ENCODE measurements at places on chromosomes 5 and 9. TPM values are rescaled to one million over a fixed set of nuclear protein-coding genes. Genes with fewer than 3 reads are reported as not detected.

GRCh38 chr9:75462866-75463265 is 374.6 kb downstream of the OSTF1 start:
- no peaks in the 10 kb centered on the region for H3K36me3 ChIP-seq
- no peaks in the 10 kb centered on the region for H3K27me3 ChIP-seq
- H3K27ac ChIP-seq = no peak overlapping the region
- H3K4me3 ChIP-seq = no peak overlapping the region
- DNase-seq = no peak

DNA sequence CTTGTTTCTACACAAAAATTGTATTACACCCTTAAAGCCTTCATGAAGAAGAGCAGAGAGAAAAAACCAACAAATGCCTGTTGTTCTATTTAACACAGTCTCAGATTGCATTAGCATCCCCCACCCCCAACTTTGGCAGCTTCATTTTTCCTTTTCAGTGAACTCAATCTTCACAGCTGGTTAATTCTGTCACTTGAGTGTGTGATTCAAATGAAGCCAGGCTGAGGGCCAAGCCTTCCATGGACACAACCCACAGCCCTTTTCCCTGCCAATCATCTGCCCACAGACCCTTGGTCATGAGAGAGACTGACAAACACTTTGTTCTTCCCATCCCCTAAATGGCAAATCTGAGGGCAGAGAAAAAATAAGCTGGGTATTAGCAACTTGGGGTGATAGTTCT is 217.5 kb upstream of the NMUR2 start:
- H3K36me3 ChIP-seq = no peaks in the 10 kb centered on the region
- no peak overlapping the region for H3K4me3 ChIP-seq
- no peaks in the 10 kb centered on the region for H3K27me3 ChIP-seq

- no peaks in the 10 kb centered on the region for H3K27me3 ChIP-seq
- H3K36me3 ChIP-seq = no peaks in the 10 kb centered on the region
- DNase-seq = no peak
- H3K27ac ChIP-seq = no peak overlapping the region
These were observed 94.0 kb downstream of the ACTL7B start for GRCh38 chr9:108761655-108762347.

DNA sequence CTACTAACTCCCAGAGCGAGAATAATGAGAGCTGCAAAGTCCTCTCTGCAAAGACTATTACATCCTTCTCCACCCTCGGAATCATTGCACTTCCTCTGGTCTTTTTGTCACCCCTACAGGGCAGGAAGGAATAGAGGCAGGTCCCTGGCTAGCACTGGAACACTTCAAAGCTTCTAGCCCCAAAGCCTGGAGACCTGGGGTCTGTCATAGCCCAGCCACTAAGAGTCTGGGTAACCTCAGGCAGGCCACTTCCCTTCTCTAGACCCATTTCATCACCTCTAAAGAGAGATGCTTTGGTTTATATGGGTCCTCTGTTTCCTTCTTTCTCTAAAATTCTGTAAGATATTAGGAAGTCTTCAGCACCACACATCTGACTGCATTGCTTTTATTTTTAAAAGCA is 6.7 kb downstream of the ADRB2 start:
- DNase-seq = no peak
- no peak overlapping the region for H3K4me3 ChIP-seq
- no peaks in the 10 kb centered on the region for H3K36me3 ChIP-seq
- no peak overlapping the region for H3K27ac ChIP-seq
- peaks cover 9% of the 10 kb centered on the region for H3K4me1 ChIP-seq

DNA sequence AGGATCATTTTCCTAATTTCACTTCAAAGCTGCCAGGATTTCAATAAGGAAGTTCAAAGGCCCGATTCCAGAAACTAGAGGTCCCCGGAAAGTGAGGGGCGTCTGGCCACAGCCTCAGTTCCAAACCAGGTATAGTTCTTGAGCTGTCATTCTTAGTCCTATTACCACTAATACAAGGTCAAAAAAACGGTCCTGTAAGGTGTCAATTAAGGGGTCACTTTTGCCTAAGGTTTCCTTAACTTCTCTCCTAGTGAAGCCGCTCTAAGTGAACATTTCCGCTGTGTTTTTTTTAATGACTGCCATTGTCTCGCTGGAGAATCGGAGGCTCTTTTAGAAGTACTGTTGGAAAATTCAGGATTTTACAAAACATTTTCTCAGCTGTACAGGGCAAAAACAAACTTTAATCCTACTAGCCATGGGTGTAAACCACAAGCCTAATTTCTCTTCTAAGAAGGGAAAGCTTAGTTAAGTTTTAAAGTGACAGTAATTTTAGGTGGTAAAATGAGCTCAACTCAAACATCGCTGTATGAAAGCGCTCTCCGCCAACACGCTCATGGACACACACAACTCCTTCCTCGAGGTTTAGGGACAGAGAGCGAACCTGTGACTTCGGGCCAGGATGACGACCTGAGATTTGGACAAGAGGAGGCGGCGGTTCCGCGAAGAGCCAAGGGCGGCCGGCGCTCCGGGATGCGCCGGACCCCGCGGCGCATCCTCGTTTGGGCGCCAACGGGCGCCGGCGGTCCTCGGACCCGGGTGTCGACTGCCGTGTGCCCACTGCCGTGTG is 76.7 kb upstream of the IFNE start:
- no peaks in the 10 kb centered on the region for H3K36me3 ChIP-seq
- peaks cover 15% of the 10 kb centered on the region for H3K4me1 ChIP-seq
- H3K4me3 ChIP-seq = peak overlapping the region; percentile 82
- DNase-seq = peak; percentile 19
- H3K27ac ChIP-seq = no peak overlapping the region

- H3K27me3 ChIP-seq = peaks cover 4% of the 10 kb centered on the region
- no peak for DNase-seq
- H3K27ac ChIP-seq = no peak overlapping the region
These were observed 92.7 kb downstream of the SGCD start for GRCh38 chr5:156419661-156420060.

DNA sequence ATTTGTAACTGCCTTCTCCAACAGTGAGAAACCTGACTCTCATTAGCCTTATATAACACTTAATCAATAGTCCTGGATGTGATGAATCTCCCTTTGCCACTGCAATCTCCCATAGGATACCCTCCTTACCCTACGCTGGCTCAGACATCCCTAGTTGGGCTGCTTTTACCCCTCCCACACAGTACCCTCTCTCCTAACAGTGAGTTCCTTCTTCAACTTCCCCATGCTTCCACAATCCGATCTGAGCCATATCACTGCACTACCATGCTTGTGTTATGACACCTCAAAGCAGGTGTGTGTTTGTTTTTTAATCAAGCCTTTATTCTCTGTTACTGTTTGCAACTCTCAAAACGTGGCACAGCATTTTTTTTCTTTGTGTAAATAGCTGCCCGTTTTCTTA is 60.5 kb upstream of the C9orf72 start:
- H3K27me3 ChIP-seq = no peaks in the 10 kb centered on the region
- no peak overlapping the region for H3K4me3 ChIP-seq
- H3K4me1 ChIP-seq = no peaks in the 10 kb centered on the region
- no peak overlapping the region for H3K27ac ChIP-seq
- H3K36me3 ChIP-seq = no peaks in the 10 kb centered on the region

- no peak overlapping the region for H3K27ac ChIP-seq
- no peak for DNase-seq
- H3K36me3 ChIP-seq = no peaks in the 10 kb centered on the region
- H3K4me3 ChIP-seq = no peak overlapping the region
- H3K4me1 ChIP-seq = no peaks in the 10 kb centered on the region
These were observed 17.9 kb downstream of the PDZD2 start for GRCh38 chr5:31656806-31657205.

GRCh38 chr5:172377438-172377837 is 76.9 kb downstream of the SH3PXD2B start:
- no peaks in the 10 kb centered on the region for H3K4me1 ChIP-seq
- no peaks in the 10 kb centered on the region for H3K36me3 ChIP-seq
- H3K4me3 ChIP-seq = no peak overlapping the region
- no peaks in the 10 kb centered on the region for H3K27me3 ChIP-seq

DNA sequence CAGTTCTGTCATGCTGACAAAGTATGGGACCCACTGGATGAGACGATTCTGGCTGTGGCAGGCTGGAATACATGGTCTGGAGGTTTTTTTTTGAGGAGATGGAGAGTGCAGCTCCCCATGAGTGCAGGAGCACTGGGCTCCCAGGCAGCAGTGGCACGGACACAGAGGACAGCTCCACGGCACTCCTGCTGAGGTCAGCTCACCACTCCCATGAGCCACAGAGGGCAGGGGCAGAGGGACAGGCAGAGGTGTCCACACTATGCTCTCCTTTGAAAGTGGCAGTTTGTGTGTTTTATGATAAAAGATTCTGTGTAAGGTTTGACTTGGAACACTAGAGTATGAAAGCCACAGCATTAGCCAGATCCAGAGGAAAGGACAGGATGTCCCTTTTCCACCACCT is 114.4 kb downstream of the UBE2R2 start:
- H3K27me3 ChIP-seq = no peaks in the 10 kb centered on the region
- no peak overlapping the region for H3K27ac ChIP-seq
- no peak overlapping the region for H3K4me3 ChIP-seq
- no peaks in the 10 kb centered on the region for H3K4me1 ChIP-seq

- no peak overlapping the region for H3K4me3 ChIP-seq
- H3K4me1 ChIP-seq = no peaks in the 10 kb centered on the region
- H3K36me3 ChIP-seq = no peaks in the 10 kb centered on the region
- no peak for DNase-seq
- H3K27me3 ChIP-seq = no peaks in the 10 kb centered on the region
- no peak overlapping the region for H3K27ac ChIP-seq
These were observed 123.7 kb upstream of the FBXL17 start for GRCh38 chr5:108505608-108506007.

DNA sequence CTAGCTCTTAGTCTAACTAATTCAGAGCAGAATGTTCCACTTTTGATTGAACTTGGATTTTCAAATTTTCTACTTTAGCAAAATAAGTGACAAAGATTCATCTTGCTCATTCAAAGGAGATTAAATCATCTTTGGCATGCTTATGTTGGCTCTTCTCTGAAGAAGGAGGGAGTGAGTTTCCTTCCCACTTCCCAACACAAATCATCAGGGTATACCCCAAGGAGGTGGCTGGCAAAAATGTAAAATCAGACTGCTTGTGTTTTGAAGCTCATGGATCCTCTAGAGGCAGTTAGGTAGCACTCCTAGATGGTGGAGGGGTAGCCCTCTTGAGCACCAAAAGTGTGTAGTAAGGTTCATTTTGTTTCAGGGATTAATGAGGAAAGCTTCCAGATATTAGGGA is 343.1 kb downstream of the OSTF1 start:
- no peak for DNase-seq
- no peaks in the 10 kb centered on the region for H3K4me1 ChIP-seq
- no peaks in the 10 kb centered on the region for H3K36me3 ChIP-seq
- H3K4me3 ChIP-seq = no peak overlapping the region
- no peaks in the 10 kb centered on the region for H3K27me3 ChIP-seq
- no peak overlapping the region for H3K27ac ChIP-seq

- no peaks in the 10 kb centered on the region for H3K4me1 ChIP-seq
- no peak overlapping the region for H3K4me3 ChIP-seq
- no peak for DNase-seq
- H3K27me3 ChIP-seq = no peaks in the 10 kb centered on the region
- H3K36me3 ChIP-seq = no peaks in the 10 kb centered on the region
These were observed 130.2 kb upstream of the IRX4 start for GRCh38 chr5:2012885-2013284.

- no peak overlapping the region for H3K4me3 ChIP-seq
- no peaks in the 10 kb centered on the region for H3K36me3 ChIP-seq
- H3K27me3 ChIP-seq = no peaks in the 10 kb centered on the region
- H3K4me1 ChIP-seq = no peaks in the 10 kb centered on the region
These were observed 299.6 kb downstream of the FGF10 start for GRCh38 chr5:44089424-44090144.

GRCh38 chr5:42645138-42645537 is 111.5 kb upstream of the CCDC152 start:
- DNase-seq = no peak
- no peaks in the 10 kb centered on the region for H3K36me3 ChIP-seq
- no peak overlapping the region for H3K27ac ChIP-seq
- H3K27me3 ChIP-seq = peaks cover 2% of the 10 kb centered on the region
- no peak overlapping the region for H3K4me3 ChIP-seq

DNA sequence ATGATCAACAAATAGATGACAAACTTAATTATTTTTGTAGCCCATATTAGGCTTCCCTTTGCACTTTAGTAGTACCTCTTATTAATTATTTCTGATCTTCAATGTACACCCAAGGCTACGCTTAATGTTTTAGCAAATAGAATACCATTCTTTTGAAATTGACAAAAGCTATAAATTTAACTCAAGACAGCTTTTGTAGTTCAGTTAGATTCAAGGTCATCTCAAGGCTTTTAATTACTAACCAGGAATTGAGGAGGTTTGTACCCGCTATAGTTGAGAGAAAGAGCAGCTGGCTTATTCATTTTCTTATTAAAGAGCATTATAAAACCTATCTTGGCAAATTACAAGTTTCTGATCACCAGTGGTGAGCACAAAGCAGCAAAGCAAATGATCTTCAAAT is 15.1 kb downstream of the NR6A1 start:
- no peaks in the 10 kb centered on the region for H3K4me1 ChIP-seq
- DNase-seq = no peak
- H3K27ac ChIP-seq = no peak overlapping the region
- no peak overlapping the region for H3K4me3 ChIP-seq
- H3K36me3 ChIP-seq = no peaks in the 10 kb centered on the region

DNA sequence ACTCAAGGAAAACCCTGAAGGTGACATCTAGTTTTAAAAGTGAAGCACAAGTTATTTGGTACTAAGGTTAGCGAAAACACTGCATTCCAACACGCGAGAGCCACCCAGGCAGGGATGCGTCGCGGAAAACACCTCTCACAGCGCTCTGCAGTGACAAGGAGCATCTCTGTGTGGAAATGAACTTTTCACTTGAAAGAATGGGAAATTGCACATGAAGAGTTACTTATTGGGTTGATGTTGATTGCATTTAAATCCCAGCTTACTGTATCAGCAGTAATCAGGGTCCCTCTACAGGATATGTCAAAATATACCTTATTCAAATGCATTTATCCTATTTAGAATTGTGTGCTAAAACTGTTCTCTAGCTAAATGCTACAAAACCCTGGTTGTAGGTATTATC is 144.4 kb downstream of the BNC2 start:
- no peaks in the 10 kb centered on the region for H3K4me1 ChIP-seq
- no peak overlapping the region for H3K4me3 ChIP-seq
- H3K27me3 ChIP-seq = peaks cover 6% of the 10 kb centered on the region
- H3K27ac ChIP-seq = no peak overlapping the region

SPINK6 gene
- polyA plus RNA-seq = not detected

GABRG2 gene
- polyA plus RNA-seq = not detected

BHMT gene
- polyA plus RNA-seq = not detected

PDCD1LG2 gene
- polyA plus RNA-seq = 2.5 TPM

CSF1R gene
- polyA plus RNA-seq = 1.1 TPM

Measured in CD4-positive, CD25-positive, alpha-beta regulatory T cell (primary cell).